Daoy (cell line): ENCODE measurements at places on chromosomes 1 and 21. TPM values are rescaled to one million over a fixed set of nuclear protein-coding genes. Genes with fewer than 3 reads are reported as not detected.
A peak's percentile ranks its signal among the peaks of the same experiment; 100 is the strongest.

DNA sequence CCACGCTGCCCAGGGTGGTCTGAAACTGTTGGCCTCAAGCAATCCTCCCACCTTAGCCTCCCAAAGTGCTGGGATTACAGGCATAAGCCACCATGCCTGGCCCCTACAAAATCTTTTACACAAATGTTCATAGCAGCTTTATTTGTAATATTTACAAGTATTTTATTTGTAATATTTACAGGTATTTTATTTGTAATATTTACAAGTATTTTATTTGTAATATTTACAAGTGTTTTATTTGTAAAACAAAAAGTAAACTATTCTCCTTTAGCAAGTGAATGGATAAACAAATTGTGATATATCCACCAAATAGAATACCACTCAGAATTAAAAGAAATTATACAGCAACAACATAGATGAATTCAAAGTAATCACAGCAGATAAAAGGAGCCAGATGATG, 11.4 kb upstream of the FNBP1L start:
- DNase-seq = no peak

SLC5A9 gene
- not detected in 2 replicates for total RNA-seq

EEIG2 gene
- total RNA-seq = 13.4 and 14.2 TPM in 2 replicates

SLAMF6 gene
- total RNA-seq = not detected in 2 replicates

DNA sequence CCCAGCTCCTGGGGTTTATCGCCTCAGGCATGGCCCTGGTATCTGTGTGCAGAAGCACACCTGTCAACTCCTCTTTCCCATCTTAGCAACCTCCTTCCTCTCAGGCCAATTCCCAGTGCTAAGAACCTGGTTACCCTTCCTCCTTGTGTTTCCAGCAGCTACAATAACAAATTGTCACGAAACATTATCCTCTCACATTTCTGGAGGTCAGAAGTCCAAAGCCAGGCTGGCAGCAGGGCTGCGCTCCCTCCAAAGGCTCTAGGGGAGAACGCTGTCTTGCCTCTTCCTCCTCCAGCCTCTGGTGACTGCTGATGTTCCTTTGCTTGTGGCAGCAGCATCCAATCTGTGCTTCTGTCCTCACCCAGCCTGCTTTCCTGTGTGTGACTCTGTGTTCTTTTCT, 10.7 kb upstream of the MRPS14 start:
- DNase-seq = no peak

GRCh38 chr21:36861595-36862323, 104.7 kb downstream of the HLCS start:
- no peak for DNase-seq

EPHA2 gene
- 50.8 and 67.7 TPM in 2 replicates for total RNA-seq

NBPF6 gene
- total RNA-seq = not detected in 2 replicates

DNA sequence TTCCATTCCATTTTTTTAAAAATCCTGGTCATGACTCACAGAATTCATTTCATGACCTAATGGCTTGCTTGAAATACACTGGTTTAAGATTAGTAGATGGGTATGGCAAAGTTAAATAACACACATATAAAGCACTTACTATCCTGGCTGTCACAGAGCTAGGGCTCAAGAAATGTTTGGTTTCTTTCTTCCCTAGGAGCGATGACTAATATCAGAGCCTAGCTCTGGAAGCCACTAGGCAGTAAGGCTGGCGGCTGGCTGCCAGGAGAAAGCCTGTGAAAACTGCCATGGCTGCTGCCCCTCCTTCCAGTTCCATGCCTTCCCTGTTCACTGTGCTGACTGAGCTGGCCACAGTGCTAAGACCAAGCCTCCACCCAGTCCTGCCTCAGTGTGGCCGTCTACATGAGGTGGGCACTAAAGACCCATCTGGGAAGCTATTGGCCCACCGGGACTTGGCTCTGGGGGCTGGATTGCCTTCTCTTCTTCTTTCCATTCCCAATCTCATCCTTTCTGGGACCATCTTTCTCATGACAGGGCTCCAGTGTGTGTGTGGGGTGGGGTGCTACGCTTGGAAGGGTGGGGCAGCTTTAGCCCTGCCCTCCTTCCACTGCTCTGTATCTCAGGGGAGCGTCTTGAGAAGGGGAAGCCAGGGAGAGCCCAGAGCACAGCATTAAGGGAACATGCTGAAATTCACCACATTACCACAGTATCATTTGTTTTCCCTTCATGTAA, 10.8 kb upstream of the ASCL5 start:
- peak; percentile 85 for DNase-seq

GRCh38 chr1:245215071-245215470, 60.3 kb downstream of the KIF26B start:
- DNase-seq = no peak

FCGR3A gene
- not detected in 2 replicates for total RNA-seq

WDR64 gene
- not detected in 2 replicates for total RNA-seq

FAM72B gene
- 20.6 and 23.1 TPM in 2 replicates for total RNA-seq

RHBG gene
- 0.06 TPM in 1 of 2 replicates, not detected in the other for total RNA-seq

HSD3B2 gene
- not detected in 2 replicates for total RNA-seq

DNA sequence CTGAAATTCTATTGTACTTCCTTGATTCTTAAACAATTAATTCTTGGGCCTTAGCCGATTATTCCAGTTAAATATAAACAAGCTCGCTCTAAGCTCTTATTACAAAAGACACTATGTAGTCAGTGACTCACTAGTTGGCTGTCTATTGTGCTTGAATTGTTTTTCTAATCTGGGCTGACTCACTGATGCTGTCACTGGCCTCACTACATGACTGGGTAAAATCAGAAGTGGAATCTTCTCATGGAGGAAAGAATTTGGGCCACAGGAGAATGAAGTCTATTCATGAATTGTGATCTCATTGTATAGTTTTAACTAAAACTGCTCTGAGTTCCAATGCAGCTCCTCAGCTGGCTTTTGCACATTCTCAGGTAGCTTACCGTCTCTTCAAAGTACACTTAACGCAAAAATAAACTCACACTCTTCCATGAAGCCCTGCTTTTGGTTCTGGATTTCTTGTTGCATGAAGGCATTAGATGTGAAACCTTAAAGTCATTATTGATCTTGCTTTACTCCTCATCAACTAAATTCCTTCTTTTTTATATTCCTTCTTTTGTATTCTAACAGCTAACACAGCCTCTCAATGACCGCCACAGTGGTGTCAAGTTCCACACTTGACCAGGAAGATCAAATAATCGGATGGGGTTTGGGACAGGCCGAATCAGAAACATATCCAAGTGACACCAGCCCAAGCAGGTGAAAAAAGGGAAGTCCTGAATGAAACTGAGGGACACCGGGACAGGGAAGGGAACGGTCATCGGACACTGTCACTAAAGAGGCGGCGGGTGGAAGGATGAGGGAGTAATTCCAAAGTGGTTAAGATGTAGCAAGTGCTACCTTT, 80.9 kb upstream of the LBR start:
- DNase-seq = peak; percentile 93

- no peak for DNase-seq
Measured at GRCh38 chr21:45139473-45139872, 65.1 kb downstream of the ADARB1 start.

FABP3 gene
- not detected in 2 replicates for total RNA-seq

DNA sequence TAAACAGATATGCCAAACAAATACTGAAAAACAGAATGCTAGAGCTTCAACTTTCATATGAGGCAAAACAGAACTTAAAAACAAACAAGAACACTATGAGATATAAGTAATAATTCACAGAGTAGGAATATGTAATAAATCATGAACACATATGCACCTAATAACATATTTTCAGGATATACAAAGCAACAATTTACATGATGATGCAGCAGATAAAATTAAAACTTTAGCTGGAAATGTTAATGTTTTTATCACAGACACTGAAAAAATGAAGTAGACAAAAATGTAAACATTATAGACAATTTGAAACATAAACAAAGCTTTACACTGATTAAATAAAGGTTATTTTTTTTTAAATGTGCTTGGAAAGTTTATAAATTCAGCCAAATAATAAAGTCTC, 443.1 kb upstream of the NFIA start:
- no peak for DNase-seq

NHLH2 gene
- total RNA-seq = 0.34 and 1.9 TPM in 2 replicates

TSPEAR gene
- total RNA-seq = not detected in 2 replicates

DNA sequence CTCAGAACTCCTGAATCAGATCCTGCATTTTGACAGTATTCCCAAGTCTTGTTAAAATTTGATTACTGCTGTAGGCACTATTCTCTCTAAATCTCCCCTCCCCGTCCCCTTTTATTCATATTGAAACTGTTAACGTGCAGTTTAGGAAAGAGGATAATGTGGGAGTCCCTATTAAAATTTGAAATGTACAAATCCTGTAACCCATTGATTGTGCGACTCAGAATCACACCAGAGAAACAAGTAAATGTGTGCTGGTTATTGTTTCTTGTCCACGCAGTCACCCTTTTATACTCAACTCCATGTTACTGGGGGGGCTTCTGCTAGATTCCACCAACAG, 584 bp upstream of the LTN1 start:
- no peak for DNase-seq

GRCh38 chr1:166165661-166166328, 1.0 kb downstream of the FAM78B start:
- peak; percentile 32 for DNase-seq

- DNase-seq = no peak
Measured at GRCh38 chr1:24255226-24255625, 63.9 kb upstream of the GRHL3 start.

GRCh38 chr1:87968197-87968955, 639.7 kb downstream of the LMO4 start:
- DNase-seq = peak; percentile 81

- peak; percentile 33 for DNase-seq
Measured at GRCh38 chr1:47558601-47559593, 121.1 kb downstream of the FOXD2 start.

DNA sequence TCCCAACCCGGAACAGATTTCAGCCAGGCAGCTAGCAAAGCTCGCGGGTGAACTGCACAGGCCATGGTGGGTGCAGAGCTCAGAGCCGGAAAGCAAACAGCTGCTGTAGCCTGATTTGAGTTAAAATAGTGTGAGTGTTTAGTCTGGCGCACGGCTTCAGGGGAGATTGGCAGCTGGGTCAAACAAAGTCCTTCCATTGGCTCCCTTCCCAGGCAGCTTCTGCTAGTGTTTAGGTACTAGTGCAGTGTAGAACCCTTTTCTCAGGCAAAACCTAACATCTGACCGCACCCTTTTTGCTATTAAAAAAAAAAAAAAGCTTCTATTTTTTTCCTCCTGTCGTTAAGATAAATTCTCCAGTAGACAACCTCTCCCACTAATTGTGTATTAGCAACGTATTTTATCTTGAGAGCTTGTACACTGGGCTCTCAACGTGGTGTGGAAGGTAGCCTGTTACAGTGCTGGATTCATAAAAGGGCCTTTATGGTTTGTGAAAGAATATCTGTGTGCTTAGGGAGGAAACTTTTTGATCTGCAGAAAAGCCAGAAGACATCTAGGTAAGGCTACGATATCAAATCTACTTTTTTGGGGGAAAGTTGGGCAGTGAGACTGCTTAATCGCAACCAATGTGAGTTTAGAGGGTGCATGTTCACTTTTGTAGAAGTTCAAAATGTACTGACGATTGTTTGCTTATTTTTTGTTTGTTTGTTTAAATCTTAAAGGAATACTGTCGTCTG, 689.6 kb downstream of the USP25 start:
- DNase-seq = peak; percentile 25

- DNase-seq = no peak
Measured at GRCh38 chr1:228401782-228402640, 4.6 kb downstream of the TRIM11 start.

GRCh38 chr1:103461161-103462105, 64.1 kb upstream of the RNPC3 start:
- DNase-seq = no peak

ATAD3C gene
- 0.06 and 0.29 TPM in 2 replicates for total RNA-seq

- no peak for DNase-seq
Measured at GRCh38 chr1:4396551-4396950, 257.9 kb upstream of the AJAP1 start.

HFM1 gene
- total RNA-seq = 2.0 and 6.0 TPM in 2 replicates
